ENCODE measurements at places on chromosomes 7 and 10. TPM values are rescaled to one million over a fixed set of nuclear protein-coding genes. Genes with fewer than 3 reads are reported as not detected.

The POLR2J2 gene
- total RNA-seq: 2.1 TPM

The NEBL gene
- 6.8 TPM for total RNA-seq

The CCDC71L gene
- total RNA-seq: 5.2 TPM

The HOXA9 gene
- total RNA-seq: 7.8 TPM

The GARIN1A gene
- 0.52 TPM for total RNA-seq

The TAS2R3 gene
- 3.7 TPM for total RNA-seq

The STK32C gene
- 8.4 TPM for total RNA-seq

The MTERF1 gene
- total RNA-seq: 7.3 TPM

The PIK3AP1 gene
- 6.3 TPM for total RNA-seq

The CCSER2 gene
- 43.3 TPM for total RNA-seq

The FRMD4A gene
- total RNA-seq: 19.3 TPM

The PIK3CG gene
- total RNA-seq: 5.2 TPM

The TUBAL3 gene
- not detected for total RNA-seq

The VIPR2 gene
- total RNA-seq: 6.3 TPM

The MRC1 gene
- 27.1 TPM for total RNA-seq

The PSMA2 gene
- total RNA-seq: 54.3 TPM

The CYP2E1 gene
- total RNA-seq: 1.0 TPM

The NAT16 gene
- not detected for total RNA-seq

The ADCY1 gene
- 9.9 TPM for total RNA-seq

The SERPINE1 gene
- 2.1 TPM for total RNA-seq

The ADRB1 gene
- 0.52 TPM for total RNA-seq

The UTF1 gene
- total RNA-seq: not detected

The MSS51 gene
- total RNA-seq: 22.4 TPM

The NCF1 gene
- total RNA-seq: 1.6 TPM

The FBXL13 gene
- 3.7 TPM for total RNA-seq

The DRGX gene
- total RNA-seq: not detected

The PARD3 gene
- total RNA-seq: 88.7 TPM

The BMPER gene
- total RNA-seq: 9.4 TPM

The FMC1 gene
- 48.0 TPM for total RNA-seq

The TMEM213 gene
- not detected for total RNA-seq

The ASB10 gene
- total RNA-seq: 3.7 TPM

The CPN1 gene
- not detected for total RNA-seq

The RBP3 gene
- total RNA-seq: not detected

The TDRD1 gene
- 0.52 TPM for total RNA-seq

The AEBP1 gene
- 32.4 TPM for total RNA-seq

The EIF5AL1 gene
- under 0.01 TPM for total RNA-seq

The INHBA gene
- 4.7 TPM for total RNA-seq

The SPDYE8 gene
- total RNA-seq: not detected

The WDR86 gene
- total RNA-seq: 4.7 TPM

The FAM24B gene
- 1.0 TPM for total RNA-seq

The SLC39A12 gene
- total RNA-seq: under 0.01 TPM

The COL13A1 gene
- total RNA-seq: 13.0 TPM

The C10orf88 gene
- total RNA-seq: 12.5 TPM

The AGBL3 gene
- 4.2 TPM for total RNA-seq

The CNNM1 gene
- total RNA-seq: not detected

The LANCL2 gene
- 13.0 TPM for total RNA-seq

The HECW1 gene
- total RNA-seq: not detected

The FAM25C gene
- total RNA-seq: not detected

The DPP6 gene
- total RNA-seq: 4.2 TPM

The TYW1B gene
- total RNA-seq: 6.8 TPM
